Activated CD8-positive, alpha-beta memory T cell treated with anti-CD3 and anti-CD28 coated beads for 4 hours (primary cell): ENCODE measurements at places on chromosomes 3 and 15.

GRCh38 chr3:20353286-20353685 is 167.3 kb upstream of the SGO1 start:
- no peak for DNase-seq

- no peak for DNase-seq
These were observed 21.0 kb downstream of the ZNF80 start for GRCh38 chr3:114216186-114216970.

DNA sequence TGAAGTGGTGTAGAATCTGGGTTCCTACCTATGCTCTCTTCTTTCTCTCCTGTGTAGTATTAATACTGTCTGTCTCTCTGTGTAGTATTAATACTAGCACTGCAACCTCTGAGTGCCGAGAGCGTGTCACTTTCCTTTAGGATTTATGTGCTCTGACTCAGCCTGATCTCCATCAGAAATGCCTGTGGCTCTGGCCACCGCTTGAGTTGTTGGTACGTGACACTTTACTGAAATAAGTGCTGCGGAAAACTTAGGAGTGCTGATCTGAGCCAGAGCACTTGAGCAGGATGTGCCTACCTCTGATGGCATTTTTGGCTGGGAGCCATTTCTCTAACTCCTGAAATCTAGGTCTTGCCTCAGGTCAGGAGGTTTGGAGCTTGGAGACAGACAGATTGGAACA is 807.4 kb downstream of the SQOR start:
- DNase-seq, result no peak

GRCh38 chr3:73072634-73073033 is 11.2 kb downstream of the EBLN2 start:
- DNase-seq, result no peak

GRCh38 chr3:159429702-159430101 is 558.9 kb upstream of the IL12A start:
- DNase-seq, result no peak

DNA sequence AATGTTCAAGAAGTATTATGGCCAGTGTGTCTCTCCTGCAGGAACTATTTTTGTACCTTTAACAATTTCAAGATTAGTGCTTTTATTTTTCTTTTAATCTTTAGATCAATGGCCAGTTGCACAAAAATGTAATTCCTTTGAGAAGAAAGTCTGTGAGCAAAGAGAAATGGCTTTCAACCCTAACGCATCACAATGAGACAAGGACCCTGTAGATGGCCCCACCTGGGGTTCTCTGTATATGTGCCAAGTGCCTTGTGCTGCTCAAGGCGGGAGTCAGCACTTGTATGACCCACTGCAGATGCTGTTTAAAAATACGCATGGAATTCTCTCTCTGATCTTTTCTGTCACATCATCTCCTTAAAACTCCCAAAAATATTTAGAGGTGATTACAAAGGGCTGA is 453.4 kb downstream of the OCA2 start:
- DNase-seq, result no peak

GRCh38 chr3:129460572-129460971 is 20.5 kb downstream of the IFT122 start:
- DNase-seq, result no peak

- no peak for DNase-seq
These were observed 14.0 kb downstream of the TIGIT start for GRCh38 chr3:114307832-114308231.

GRCh38 chr15:88069561-88069960 is 187.0 kb downstream of the NTRK3 start:
- no peak for DNase-seq

DNA sequence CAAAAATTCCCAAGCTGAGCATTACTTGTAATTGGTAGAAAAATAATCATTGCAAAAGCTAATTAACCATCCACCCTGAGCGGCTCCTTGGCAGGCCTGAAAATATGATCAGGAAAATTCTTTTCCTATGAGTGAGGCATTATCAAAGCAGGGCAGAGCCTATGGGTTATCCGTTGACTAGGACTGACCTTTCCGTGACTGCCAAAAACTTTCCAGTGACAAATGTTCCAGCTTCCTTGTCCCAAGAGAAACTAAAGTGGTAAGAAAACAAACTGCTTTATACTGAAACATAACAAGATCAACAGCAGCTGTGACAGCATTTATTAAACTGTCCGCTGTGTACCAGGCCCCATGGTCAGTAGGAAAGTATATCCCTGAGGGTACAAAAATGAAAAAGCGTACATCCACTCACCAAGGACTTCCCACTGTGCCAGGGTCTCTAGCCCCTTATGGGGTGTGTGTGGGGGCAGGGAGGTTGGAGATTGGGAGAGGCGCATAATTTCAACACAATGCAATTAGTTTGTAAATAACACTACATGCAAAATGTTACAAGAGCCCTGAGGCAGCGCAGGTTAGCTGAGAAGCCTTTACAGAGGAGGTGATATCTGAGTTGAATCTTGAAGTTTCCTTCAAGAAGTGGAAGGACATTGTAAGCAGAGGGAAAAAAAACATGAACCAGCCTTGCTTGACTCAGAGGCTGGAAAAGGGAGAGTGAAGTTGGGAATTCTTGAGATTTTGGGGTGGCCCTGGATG is 8.5 kb downstream of the LIPC start:
- no peak for DNase-seq

GRCh38 chr15:70628549-70628896 is 134.8 kb downstream of the UACA start:
- no peak for DNase-seq

DNA sequence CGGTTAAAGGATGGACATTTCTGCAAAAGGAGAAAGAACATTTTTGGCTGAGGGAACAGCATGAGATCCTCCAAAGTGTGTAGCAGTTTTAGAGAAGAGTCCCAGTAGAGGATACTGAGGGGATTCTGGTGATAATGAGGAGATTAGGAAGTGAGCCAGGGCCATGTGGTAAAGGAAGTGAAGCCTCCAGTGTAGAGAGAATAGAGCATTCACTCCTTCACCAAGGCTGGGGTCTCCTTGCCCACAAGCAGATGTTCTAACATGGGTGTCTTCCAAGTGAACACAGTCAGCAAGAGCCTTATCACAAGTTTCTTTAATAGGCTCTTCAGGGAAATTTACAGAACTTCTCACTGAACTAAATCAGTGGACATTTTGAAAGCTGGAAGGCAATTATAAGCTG is 173.7 kb downstream of the SSR3 start:
- DNase-seq, result no peak

GRCh38 chr3:37546876-37547275 is 314.8 kb upstream of the CTDSPL start:
- DNase-seq, result no peak

GRCh38 chr15:89230277-89230676 is 8.9 kb upstream of the RLBP1 start:
- no peak for DNase-seq

- DNase-seq, result no peak
These were observed 62.0 kb downstream of the RPL22L1 start for GRCh38 chr3:170808041-170808440.

DNA sequence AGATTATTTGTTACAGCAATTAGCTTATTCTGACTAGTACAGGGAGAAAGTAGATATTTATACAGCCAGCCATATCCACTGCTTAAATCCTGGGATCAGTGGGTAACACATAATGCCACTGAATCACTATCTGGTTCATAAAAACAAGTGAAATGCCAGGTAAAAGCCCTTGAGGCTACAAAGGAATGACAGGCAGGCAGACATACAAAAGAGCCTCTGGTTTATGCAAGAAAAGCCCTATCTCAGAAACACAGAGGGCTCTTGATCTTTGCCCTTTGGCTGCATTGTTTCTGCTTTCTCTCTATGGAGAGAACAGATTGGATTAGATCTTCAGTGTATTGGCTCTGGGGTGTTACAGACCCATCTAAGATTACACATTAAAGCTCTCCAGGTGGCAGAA is 115.4 kb upstream of the GADL1 start:
- no peak for DNase-seq

GRCh38 chr15:55074431-55074830 is 122.3 kb downstream of the RSL24D1 start:
- no peak for DNase-seq

DNA sequence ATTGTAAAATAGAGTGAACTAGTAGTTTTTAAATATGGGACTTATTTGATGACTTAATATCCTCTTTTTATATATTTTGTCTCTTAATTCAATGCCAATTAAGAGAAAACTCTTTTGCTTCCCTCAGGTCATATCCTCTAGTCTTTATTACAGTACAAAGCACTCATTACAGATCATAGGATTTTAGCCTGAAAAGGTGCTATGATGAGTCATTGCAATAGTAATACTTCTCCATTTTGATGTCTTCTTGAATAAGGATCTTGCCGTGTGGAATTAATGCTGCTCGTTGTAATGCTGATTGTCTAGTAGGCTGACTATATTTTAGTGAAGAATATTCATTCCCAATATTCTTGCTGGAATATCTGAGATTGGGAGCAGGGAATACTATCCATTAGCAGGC is 612.2 kb upstream of the GOLIM4 start:
- no peak for DNase-seq

- no peak for DNase-seq
These were observed 60.1 kb downstream of the IGSF11 start for GRCh38 chr3:118974356-118975097.
